ENCODE measurements at places on chromosomes 12 and 14.

GRCh38 chr12:25074954-25075353, 120.0 kb downstream of the DNAI7 start:
- no peak for DNase-seq

DNA sequence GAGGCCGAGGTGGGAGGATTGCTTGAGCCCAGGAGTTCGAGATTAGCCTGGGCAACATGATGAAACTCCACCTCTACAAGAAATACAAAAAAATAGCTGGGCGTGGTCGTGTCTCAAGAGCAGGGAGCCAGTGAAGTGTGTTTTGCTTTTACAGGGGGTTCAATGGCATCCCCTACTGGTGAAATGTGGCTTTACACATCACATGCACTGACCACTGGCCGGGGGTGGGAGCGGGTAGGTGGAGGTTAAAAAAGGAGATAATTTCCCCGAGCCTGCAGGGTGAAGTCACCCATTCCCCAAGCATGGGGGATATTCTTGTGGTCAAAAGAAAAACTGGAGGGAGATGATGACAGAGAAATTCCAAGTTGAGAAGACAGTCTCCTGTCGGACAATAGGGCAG, 63.6 kb upstream of the PWP1 start:
- no peak for DNase-seq

DNA sequence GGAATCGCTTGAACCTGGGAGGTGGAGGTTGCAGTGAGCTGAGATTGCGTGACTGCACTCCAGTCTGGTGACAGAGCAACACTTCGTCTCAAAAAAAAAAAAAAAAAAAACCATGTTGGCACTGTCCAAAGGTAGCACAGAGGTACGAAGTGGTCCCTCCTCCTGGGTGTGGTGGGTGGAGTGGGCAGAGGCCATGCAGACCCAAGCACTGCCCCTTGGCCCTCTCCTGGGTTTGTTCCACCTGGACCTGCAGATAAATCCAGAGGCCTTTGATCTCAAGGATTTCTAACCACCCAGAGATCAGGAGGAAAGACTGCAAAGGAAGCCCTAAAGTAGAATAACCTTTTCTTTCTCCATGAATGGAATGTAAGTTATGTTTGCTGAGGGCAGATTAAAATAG, 8.7 kb upstream of the GALNT6 start:
- DNase-seq = no peak

- no peak for DNase-seq
Measured at GRCh38 chr12:130764475-130765185, 48.5 kb upstream of the RIMBP2 start.

- DNase-seq = peak; percentile 26
Measured at GRCh38 chr14:100649173-100649519, 61.9 kb upstream of the BEGAIN start.

DNA sequence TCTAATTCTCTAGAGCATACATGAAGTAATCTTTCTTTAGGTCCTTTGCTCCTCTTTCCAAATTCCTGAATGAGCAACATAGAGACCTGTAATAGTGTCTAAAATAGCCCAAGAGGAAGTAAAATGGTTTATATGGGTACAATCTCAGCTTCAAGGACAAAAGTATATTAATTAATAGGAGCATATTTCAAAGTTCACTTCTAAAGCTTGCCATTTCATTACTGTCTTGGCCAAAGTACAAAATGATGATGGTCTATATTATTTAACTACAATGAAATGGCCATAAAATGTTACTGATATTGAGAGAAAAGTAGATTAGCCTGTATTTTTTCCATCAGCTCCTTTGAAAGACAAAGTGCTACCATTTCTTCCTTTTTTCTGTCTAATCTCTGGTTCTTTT, 410.4 kb upstream of the NOVA1 start:
- DNase-seq = no peak

DNA sequence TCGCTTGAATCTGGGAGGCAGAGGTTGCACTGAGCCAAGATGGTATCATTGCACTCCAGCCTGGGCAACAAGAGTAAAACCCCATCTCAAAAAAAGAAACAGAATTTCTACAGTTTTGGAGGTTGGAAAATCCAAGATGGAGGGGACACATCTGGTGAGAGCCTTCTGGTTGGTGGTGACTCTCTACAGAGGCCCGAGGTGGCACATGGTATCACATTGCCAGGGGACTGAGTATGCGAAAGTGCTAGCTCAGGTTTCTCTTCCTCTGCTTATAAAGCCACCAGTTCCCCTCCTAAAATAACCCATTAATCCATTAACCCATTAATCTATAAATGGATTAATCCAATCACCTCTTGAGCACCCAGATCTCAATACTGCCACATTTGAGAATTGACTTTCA, 70.8 kb upstream of the DACT1 start:
- no peak for DNase-seq

DNA sequence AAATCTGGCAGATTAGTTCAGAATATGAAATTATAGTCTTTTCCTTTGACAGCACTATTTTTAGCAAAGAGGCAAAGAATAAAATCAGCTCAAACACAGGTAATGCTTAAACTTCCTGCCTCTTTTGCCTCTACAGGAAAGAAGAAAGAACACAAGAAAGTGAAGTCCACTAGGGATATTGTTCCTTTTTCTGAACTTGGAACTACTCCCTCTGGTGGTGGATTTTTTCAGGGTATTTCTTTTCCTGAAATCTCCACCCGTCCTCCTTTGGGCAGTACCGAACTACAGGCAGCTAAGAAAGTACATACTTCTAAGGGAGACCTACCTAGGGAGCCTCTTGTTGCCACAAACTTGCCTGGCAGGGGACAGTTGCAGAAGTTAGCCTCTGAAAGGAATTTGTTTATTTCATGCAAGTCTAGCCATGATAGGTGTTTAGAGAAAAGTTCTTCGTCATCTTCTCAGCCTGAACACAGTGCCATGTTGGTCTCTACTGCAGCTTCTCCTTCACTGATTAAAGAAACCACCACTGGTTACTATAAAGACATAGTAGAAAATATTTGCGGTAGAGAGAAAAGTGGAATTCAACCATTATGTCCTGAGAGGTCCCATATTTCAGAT, 17.4 kb downstream of the TMPO start:
- no peak for DNase-seq

DNA sequence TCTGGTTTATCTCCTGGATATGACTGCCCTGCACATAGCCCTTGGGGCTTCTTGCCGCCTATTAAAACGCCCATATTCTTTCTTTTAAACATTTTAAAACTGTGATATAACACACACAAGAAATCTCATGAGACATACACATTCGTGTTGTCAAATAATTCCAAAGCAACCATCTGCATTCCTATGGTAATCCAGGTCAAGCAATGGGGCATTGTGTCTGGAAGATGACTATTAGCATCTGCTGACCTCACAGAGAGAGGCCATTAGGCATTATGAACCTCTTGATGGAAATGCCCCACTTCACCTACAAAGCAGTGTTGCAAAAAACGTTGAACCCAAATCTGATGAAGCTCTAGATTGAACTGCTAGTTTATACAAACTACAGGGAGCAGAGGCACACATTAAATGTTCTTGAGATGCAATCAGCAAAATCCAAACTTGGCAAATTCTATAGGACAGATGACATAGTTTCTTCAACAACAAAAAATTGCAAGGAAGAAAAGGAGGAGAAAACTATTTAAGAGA, 513.8 kb upstream of the CCDC196 start:
- no peak for DNase-seq

DNA sequence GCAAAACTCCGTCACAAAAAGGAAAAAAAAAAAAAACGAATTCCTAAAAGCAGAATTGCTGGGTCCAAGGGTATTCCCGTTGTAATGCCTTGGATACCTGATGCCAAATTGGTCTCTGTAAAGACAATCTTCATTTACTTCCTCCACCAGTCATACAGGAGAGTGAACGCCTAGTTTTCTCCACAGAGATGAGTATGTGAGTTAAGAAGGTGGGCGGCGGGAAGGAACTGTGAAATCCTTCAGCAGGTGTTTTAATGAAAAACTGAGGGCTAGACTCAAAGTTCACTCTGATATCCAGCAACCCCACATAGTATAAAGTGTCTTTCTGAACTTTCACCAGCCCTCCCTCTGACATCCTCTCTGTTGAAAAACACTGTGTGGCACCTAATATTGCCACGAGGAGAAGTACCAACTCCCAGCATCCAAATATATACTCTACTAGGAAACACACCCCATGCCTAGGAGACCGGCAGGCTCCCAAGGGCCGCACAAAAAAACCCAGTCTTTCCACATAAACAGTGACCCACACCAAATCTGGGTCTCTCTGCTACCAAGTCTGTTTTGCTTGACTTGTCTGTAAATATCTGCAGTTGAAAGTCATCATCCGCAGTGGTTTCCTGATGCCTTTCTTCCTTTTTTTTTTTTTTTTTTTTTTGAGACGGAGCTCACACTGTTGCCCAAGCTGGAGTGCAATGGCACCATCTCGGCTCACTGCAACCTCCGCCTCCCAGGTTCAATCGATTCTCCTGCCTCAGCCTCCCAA, 30.3 kb upstream of the FOXN3 start:
- DNase-seq = no peak

DNA sequence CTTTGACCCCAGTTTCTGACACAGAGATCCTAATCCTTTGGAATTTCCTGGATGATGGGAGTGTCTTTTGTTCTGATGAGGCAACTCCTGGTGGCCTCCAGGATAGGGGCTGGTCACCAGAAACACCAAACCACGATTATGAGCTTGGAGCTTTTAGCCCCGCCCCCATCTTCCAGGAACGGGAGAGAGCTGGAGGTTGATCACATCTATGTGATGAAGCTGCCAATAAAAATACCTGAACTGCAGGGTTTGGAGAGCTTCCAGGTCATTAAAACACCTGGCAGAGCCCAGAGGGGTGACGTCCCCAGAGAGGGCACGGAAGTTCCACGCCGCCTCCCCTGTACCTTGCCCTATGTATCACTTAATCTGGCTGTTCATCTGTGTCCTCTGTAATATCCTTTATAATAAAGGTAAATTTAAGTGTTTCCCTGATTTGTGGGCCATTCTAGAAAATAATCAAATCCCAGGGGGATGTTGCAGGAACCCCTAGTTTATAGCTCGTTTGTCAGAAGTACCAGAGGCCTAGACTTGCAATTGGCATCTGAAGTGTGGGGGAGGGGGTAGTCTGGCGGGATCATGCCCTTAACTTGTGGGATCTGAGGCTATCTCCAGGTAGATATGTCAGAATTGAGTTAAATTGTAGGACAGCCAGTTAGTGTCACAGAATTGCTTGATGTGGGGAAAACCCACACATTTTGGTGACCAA, 21.2 kb downstream of the APPL2 start:
- no peak for DNase-seq

GRCh38 chr14:95941897-95942296, 65.3 kb downstream of the TUNAR start:
- no peak for DNase-seq

- DNase-seq = peak; percentile 69
Measured at GRCh38 chr14:50085570-50086320, 30.6 kb downstream of the VCPKMT start.

DNA sequence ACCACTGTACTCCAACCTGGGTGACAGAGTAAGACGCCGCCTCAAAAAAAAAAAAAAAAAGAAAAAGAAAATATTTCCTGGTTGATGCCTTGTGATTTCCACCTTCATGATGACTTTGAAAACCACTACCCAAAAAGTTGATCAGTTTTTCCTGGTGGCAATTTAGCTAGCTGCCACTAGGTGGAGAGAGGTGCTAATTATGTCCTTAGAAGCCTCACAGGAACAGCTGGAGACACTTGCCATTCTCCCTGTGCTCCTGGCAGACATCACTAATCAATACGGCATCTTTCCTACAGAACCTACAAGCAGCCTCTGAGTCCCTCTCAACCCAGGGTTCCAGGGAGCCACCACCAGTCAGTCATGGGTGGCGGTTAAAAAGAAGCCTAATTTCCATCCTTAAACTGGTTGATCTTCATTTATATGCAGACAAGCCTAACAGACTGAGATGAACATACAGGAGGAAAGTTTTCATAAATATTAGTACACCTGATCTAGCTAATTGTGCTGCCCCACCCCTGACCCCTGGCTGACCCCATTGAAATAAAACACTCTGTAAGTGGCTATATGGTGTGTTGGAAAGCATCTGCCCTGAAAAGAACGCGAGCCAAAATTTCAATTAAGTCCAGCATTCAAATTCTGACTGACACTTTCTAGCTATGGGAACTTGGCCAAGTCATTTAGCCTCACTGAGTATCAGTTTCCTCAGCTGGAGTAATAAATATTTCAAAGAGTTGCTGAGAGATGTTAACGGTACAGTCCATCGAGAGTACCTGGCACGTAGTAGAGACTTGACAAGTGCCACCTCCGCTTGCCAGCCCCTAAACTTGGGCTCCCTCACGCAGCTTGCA, 6.2 kb upstream of the OAS1 start:
- no peak for DNase-seq

GRCh38 chr14:31484754-31485153, 3.1 kb downstream of the GPR33 start:
- no peak for DNase-seq

DNA sequence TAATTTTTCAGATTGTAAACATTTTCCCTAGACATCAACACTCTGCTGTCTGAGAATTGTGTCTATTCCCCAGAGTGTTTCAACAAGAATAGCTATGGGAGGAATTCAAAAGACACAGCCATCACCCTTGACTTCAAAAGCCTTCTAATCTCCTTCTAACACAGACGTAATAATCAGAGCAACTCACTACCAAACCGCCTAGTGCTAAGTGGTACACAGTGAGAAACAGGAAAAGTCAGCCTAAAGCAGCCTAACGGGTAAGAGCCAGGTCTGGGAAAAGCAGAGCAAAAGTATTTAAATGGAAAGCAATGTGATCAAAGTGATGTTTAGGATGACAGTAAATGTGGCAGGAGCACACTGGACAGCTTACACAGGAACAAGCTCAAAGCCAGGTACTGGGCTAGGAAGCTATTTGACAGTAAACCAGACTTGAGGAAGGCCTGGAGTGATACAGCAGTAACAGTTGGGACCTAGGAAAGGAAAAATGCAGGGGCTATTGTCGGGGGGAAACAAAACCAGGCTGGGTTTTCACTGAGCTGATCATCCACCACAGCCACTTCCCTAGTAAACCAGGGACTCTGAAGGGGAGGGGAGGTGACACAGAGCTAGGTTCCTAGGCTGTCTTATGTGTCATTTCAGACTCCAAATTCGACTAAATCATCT, 29.4 kb downstream of the CORO1C start:
- no peak for DNase-seq

DNA sequence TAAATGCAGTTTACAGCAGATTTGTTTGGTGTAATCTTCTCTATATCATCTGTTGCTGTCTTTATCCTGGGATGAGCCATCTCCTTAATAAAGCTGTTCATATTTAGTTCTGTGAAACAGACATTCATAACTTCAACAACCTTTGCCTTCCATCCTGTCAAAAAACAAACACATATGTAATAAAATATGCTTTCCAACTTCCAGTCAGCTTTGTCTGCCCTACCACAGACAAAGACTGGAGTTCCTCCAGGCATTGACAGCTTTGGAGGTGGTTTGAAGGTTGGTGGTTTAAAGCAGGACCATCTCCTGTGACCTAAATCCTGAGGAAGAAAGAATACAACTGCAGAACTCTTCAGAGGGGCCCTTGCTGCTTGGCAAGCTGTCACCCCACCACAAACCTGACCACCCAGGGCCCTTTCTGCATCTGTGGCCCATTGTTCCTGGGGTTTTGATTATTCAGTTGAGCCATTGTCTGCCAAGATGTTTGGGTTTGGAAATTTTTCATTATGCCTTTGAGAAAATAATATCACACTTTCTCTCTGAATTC, 28.2 kb upstream of the PTGR2 start:
- no peak for DNase-seq
